GOT3 (cell line): ENCODE measurements at places on chromosomes 5 and 9.

- no peak for DNase-seq
Measured at GRCh38 chr5:145633474-145633873, 201.7 kb downstream of the PRELID2 start.

- DNase-seq, result no peak
Measured at GRCh38 chr9:103991001-103991400, 103.1 kb upstream of the SMC2 start.

DNA sequence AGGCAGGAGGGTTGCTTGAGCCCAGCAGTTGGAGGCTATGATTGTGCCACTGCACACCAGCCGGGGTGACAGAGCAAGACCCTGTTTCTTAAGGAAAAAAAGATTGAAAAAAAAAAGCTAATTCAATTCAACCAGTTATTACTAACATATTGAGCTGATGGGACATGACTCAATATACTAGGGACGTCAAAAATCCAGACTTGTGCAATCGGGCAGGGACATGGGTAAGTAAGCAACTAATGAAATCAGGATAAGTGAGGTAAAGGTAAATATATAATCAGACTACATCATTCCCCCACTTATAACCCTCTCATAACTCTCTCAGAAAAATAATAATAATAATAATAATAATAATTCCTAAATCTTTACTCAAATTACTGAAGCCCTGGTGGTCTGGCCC is 975 bp upstream of the HAVCR1 start:
- no peak for DNase-seq

- DNase-seq, result no peak
Measured at GRCh38 chr5:179413086-179413690, 67.9 kb upstream of the ADAMTS2 start.

DNA sequence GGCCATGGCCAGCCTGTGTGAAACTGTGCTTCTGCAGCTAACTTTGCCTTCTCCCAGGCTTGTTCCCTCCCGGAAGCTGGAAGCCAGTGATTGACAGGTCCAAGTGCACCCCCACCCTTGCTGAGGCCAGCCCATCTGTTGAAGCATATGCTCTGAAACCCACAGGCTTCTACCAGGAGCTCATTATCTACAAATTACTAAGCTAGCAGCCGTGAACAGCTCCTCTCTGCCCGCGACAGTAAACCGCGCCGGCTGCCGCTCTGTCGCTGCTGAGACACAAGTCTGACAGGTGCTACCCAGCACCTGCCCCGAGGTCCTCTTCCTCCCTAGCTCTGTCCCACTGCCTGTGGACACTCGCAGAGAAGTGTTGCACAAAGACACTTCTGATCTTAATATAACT is 490.9 kb downstream of the GADD45G start:
- DNase-seq, result no peak

- no peak for DNase-seq
Measured at GRCh38 chr5:156879665-156880285, 29.7 kb downstream of the PPP1R2B start.

DNA sequence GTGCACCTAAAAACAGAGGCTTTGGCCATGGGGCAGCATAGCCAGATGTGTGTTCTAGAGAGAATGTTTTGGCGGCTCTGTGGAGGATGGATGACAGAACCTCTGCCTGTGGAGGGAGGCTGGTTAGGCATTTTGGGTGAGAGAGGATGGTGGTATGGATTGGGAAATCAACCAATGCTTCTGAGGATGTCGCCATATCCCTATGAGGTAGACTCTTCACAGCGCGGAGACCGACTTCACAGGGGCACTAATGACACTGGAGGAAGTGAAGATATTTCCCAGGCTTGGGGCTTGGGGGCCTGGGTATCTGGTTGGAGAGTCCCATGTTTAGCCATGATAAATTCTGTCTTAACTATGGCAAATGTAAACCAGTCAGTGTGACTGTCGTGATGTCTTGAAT is 140.6 kb upstream of the KLF4 start:
- DNase-seq, result no peak

- no peak for DNase-seq
Measured at GRCh38 chr5:73278693-73279092, 105.7 kb downstream of the TMEM174 start.

DNA sequence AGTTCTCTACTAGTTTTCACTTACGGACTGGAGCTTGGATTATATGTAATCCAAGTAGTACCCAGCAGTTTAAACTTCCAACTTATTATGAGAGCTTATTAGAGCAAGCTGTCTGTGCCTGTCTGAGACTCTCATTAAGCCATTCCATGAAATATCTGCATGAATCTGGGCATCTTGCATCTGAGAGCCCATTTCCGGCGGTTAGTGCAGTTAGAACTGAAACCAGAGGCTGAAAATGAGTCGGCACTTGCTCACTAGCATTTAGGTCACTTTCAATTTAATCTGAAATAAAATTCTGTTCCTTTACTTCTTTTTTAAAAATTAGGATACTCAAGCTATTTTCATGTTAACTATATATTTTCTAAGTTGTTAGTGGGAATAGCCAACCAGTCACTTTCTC is 102.2 kb downstream of the MEGF10 start:
- no peak for DNase-seq

- DNase-seq, result no peak
Measured at GRCh38 chr5:169286572-169287300, 14.2 kb downstream of the SLIT3 start.

DNA sequence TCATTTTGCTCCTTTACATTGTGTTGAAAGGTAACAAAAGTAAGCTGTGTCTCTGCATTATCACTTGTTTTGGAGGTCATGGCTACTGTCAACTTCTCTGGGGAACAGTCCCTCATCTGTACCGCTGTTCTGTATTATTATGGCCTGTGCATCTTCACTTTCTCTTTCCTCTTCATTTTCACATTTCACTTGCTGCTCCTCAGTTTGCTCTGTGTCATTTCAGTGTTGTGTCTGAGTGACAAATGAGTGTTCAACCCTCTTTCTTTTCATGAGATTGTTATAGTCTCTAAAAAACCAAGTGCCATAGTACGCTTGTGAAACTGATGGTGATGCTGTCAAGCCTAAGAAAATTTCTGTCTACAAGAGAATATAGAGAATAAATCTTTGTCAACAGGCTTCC is 122.0 kb upstream of the FER start:
- DNase-seq, result no peak

- DNase-seq, result no peak
Measured at GRCh38 chr5:143934821-143935220, 122.9 kb downstream of the HMHB1 start.

GRCh38 chr5:38263983-38264382 is 5.6 kb downstream of the EGFLAM start:
- no peak for DNase-seq

- DNase-seq, result peak; percentile 12
Measured at GRCh38 chr9:2857564-2858198, 13.8 kb upstream of the PUM3 start.

DNA sequence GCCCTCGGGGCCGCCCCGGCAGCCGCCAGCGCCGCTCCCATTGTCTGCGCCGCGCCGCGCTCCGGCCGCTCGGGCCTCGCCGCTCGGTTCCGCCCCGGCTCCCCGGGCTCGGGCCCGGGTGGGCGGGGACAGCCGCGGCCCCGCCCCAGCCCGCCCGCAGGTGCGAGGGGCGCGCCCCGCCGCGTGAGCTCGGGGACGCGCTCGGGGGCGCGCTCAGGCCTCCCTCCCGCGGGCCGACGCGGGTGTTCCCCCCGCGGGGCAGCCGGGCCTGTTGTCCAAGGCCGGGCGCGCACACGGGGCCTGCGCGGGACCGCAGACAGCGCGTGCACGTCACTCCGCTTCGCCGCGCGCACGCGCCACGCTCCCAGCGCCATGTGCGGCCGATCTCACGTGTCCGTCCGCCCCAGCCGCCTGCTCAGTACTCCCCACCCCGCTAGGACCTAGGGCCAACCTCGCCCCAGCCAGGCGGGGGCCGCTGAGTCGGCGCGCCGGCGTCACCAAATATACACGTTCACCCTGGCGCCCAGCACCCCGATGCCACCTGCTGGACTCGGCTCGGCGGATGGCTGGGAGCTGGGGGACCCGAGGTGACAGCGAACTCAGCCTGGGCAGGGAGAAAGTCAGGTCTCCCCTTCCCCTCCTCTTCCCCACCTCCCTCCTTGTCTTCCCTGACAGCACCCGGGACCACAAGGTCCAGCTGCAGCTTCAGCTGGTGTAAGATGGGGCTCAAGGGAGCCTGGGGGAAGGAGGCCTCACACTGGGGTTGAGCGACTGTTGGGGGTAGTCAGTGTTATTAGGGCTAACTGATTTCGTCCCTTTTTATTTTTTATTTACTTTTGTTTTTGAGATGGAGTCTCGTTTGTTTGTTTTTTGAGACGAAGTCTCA is 14.3 kb downstream of the GBGT1 start:
- DNase-seq, result peak; percentile 63

DNA sequence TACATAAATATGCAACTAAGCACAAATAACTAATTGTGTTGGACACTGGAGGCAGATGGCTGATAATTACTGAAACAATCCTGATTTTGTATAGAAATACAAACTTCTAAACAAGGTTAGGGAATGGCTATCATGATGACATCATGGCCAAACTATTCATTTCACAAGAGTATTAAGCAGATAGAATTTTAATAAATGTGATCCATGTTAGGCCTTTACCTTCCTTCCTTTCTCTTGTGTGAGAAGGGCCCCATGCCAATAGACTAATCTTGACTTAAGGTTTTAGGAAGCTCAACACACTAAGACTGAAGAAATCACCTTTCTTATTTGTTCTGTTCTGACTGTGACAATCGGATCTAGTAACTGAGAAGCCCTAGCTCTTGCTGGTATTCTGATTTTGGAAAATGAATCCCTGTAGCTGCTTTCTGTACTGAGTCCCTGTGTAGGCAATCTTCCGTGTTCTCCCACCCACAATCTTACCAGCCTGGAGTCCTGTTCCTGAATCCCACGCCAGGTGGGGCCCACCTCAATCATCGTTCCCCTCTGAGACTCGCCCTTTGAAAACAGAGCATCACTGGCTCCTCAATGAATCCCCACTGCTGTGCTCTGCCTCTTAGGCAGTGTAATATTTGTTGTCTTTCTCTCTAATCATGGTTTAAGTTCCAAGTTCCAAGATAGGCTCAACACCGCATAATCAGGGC is 168.7 kb upstream of the GNA14 start:
- DNase-seq, result no peak
